Urinary bladder (tissue), 4 donors: ENCODE measurements at places on chromosomes 16 and 17.

GRCh38 chr17:7897773-7898172 lies 9.2 kb downstream of the CHD3 start:
- DNase-seq = no peak

- no peak for DNase-seq
Observed at GRCh38 chr17:12729086-12729485, 60.2 kb upstream of the ARHGAP44 start.

DNA sequence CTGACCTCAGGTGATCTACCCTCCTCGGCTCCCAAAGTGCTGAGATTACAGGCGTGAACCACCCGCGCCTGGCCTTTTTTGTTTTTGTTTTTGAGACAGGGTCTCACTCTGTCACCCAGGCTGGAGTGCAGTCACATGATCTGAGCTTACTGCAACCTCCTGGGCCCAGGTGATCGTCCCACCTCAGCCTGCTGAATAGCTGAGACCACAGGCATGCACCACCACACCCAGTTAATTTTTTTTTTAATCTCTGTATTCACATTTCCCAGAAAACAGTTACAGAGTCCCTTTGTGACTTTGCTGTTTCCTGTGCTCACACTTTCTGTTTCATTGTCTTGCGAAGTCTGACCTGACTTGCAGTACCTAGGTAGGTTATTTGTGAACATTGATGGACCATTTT lies 2.7 kb downstream of the CLUAP1 start:
- DNase-seq = no peak

DNA sequence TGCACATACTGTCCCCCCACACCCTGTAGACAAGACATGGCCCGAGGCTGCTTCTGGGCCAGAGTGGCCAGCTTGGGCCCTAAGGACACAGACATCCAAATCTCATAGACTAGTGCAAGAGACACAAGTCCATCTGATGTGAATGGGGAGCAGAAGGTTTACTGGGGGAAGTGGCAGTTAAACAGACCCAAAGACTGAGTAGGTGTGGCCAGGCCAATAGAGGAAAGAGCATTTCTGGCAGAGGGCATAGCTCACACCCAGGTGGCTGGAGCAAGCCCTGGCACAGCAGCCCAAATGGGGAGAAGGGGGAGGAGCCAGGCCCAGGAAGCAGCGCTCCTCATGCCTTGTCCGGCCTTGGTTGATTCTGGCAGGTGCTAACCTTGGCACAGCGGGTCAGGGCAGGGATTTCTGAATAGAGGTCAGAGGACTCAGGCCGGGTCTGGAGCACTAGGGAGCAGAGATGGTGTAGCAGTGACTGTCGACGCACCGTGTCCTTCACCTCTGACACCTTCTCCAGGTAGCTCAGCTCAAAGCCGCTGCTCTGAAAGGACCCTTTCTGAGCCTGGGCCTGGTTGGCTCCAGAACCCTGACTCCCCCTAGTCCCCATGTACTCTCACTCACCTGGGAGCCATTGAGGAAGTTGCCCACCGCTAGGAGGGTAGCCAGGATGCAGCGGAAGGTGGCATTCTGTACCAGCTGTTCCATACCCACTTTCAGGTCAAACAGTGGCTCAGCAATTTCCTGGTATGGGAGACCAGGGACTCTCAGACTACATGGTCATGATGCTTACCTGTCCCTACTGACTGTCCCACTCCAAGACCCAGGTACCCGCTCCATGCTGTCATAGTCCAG lies 4.1 kb downstream of the TMEM208 start:
- DNase-seq = no peak

GRCh38 chr17:73722165-73722564 lies 77.9 kb upstream of the SDK2 start:
- no peak for DNase-seq

GRCh38 chr16:86320237-86320595 lies 190.1 kb upstream of the FOXF1 start:
- DNase-seq = no peak

- DNase-seq = no peak
Observed at GRCh38 chr17:4833941-4834680, 971 bp downstream of the MINK1 start.

DNA sequence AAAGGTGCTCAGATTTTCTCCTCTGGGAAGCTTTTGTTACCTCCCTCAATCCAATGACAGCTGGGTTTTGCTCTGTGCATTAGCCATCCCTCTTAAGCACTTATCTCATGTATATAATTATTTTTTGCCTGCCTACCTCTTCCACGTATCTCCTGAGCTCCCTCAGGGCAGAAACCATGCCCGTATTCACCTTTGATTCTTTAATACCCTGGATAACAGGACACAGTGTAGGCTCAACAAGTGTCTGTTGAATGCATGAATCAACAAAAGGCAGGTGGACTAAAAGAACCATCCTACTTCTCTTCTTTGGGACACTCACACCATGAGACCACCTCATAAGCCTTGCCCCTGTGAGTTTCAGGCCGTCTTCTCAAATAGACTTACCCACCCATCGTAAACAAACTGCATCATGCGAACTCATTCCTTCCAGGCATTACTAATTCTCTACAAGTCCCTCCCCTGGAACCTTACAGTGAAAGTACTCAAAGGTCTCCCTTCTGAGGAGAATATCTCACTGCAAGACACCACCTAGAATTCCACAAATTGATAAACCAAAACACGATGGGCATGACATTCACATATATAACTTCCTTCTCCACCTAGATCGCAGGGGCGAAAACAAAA lies 3.2 kb downstream of the ARHGAP17 start:
- no peak for DNase-seq

- DNase-seq = no peak
Observed at GRCh38 chr16:65819136-65819898, 547.2 kb upstream of the CDH5 start.

- no peak for DNase-seq
Observed at GRCh38 chr16:19555938-19556771, 652 bp downstream of the VPS35L start.

DNA sequence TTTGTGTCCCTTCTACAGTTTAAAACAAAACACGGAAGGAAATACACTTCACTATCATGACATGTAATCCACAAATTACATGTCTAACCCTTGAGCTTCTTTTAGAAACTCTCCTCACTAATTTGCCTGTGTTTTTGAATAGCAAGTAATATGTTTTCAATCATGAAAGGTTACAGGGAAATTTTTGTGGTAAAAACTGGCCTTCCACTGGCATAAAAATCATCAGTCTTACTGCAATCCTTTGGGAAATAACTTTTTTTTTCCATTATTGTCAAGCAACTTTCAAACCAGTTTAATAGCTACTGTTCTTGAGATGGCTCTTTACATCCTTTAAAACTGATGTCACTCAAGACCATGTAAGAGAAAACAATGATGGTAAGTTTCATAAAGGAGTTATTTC lies 27.0 kb downstream of the MYO1D start:
- DNase-seq = no peak

GRCh38 chr16:49330562-49331201 lies 42.9 kb upstream of the C16orf78 start:
- no peak for DNase-seq

GRCh38 chr16:4970010-4970409 lies 11.9 kb downstream of the SEC14L5 start:
- DNase-seq = no peak

- DNase-seq = no peak
Observed at GRCh38 chr17:29557085-29557738, 9.6 kb downstream of the ABHD15 start.

DNA sequence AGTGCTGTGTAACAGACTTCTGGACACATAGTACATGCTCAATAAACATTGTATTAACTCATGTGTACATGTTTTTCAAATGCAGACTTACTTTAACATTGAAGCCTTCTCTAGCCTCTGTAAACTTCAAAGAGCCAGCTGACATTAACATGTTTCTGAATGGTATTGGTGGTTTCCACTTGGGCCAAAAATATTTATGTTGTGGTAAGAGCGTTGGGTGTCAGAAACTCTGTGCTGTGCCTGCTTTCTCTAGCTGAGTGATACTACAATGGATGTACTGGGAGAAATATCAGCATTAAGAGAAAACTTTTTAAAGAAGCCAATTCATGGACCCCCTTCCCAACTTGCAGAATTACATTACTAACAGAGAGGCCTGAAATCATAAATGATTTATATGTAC lies 1951.7 kb downstream of the TP53TG3F start:
- no peak for DNase-seq

GRCh38 chr17:76166168-76166567 lies 25.1 kb upstream of the FOXJ1 start:
- no peak for DNase-seq
